DND-41 (cell line): ENCODE measurements at places on chromosomes 2 and 18.
A peak's percentile ranks its signal among the peaks of the same experiment; 100 is the strongest.

DNA sequence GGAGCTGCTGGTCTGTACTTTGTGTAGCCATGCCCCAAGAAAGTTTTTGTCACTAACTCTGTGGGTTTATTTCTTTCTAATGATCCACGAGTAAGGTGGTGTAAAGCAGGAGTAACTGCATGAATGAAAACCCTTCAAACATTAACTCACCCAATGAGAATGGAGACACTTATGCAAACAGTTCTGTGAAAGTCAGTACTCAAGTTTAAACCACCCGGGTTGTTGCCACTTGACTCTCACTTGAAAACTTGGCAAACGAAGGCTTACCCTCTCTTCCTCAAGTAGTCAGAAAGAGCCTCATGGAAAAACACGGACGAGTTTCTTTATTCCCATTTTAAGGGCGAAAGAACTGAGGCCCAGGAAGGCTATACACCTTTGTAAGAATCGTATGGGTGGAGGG is 117.5 kb downstream of the MMADHC start:
- no peak for DNase-seq

DNA sequence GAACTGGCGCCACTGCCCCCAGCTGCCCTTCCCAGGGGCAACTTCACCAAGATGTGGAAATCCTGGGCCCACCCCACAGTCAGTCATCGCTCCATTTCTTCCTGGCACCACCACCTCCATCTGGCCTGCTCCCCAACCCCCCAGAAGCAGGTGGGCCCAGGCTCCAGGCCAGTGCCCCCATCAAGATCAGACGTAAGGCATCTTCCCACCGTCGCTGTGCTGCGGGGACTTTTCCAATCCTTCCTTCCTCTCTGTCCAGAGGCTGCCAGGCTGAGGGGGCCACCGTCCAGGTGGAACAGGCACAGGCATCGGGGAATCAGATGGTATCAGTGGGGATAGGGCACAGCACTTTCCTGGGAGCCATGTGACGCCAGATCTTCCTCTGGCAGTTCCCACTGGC is 8.1 kb downstream of the PRLH start:
- no peak for DNase-seq

- peak; percentile 32 for DNase-seq
These were observed 4.7 kb downstream of the EEF1B2 start for GRCh38 chr2:206164261-206164862.

DNA sequence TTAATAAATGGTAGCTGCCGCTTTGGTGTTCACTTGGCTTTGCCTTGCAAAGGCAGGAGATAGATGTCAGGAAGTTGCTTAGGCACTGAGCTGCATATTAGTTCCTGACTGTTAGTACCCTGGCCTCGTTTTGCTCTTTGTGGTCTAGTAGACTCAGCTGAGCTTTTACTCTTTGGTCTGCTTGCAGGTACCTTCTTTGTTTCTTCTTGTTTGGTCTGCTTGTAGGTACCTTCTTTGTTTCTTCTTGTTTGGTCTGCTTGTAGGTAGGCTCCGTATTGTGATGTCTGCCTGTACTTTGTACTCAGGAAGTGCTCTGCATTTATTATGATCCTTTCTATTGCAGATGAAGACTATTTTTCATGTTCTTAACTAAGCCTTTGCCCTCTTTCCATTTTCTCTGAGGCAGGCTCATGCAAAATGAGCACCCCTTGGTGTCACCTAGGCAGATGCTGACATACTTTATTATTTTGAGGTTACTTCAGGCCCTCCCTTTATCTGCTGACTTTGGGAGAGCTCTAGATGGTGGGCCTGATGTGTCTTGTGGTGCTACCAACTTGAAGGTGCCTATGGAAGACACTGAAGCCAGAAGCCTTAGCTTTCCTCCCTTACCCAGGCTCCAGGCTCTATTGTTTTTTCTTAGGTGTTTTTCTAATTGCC is 6.0 kb downstream of the RPIA start:
- no peak for DNase-seq

GRCh38 chr18:31880186-31880898 is 62.6 kb downstream of the TRAPPC8 start:
- no peak for DNase-seq

DNA sequence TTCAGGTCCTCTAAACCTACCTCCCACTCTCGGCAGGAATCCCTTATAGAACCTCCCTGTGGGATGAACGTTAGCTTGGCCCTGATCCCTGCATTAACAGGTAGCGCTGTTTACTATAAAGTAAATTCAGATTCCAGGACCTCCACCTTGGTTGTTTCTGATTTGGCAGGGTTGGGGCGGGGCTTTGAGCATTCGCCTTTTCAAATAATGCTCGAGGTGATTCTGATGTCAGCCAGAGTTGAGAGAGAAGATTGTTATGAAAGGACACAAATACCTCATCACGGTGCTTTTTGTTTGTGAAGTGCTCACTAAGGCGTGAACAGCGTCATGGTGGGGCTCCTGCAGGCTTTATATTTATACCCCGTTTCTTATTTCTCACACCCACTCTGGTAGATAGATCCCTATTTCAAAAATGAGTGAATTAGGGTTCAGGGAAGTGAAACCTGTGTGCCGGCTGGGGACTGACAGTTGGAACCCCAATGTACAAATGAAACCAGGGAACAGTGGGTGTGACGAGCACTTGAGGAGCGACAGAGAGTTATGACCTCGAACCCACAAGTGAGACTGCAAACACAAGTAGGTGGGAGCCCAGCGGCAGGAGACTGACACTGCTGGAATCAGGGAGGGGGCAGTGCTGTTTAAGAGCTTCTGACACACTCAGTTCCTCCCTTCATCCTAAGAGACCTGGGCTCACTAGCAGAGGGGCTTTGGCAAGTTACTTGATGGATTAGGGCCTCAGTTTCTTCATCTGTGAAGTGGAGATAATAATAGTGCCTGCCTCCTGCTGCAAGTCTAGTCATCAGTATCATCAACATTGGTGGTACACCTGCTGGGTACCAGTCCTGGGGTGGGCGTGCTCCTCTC is 14.2 kb upstream of the CXCR4 start:
- DNase-seq, result no peak

- DNase-seq, result no peak
These were observed 87.9 kb downstream of the LBH start for GRCh38 chr2:30318987-30319782.

DNA sequence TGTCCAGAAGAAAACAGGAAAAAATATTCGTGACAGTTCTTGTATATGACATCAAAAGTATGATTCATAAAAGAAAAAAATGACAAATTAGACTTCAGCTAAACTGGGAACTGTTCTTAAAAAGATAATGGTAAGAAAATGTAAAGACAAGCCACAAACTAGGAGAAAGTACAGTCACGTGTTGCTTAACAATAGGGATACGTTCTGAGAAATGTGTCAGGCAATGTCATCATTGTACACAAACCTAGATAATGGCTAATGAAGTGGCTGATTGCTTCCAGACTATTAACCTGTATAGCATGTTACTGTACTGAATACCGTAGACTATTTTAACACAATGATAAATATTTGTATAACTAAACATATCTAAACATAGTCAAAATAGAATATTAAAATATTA is 35.9 kb upstream of the CTIF start:
- no peak for DNase-seq

GRCh38 chr2:18924886-18925285 is 335.5 kb upstream of the NT5C1B start:
- DNase-seq, result no peak

DNA sequence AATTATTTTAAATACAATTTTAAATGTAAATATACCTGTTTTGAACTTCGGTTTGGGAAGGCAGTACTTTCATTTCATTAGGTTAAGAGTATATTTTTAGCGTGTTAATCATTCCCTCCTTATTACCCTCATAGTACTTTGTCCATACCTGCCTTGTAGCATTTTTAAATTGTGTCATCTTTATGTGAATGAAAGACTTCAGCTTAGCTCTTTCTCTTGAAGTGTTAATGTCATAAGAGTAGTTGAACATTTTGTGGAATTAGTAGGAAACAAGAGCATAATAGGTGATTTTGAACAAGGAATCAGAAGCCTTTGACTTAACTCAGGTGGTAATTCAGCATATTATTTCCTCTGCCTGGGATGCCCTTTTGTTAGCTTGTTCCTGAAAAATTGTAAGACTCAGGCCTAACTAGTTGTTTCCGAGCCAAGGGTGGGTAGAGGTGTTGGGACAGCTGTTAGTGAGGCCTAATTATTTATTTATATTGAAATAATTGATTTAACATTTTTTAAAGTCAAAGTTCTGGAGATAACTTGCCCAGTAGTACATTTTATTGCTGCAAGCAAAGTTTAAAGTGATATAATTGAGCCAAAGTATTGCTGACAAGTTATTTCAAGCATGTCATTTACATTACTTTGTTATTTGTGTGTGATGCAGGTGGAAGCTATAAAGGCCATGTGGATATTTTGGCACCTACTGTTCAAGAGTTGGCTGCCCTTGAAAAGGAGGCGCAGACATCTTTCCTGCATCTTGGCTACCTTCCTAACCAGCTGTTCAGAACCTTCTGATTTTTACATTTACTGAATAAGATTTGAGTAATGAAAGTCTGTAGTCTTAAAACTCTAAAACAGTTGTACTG is 38.7 kb downstream of the DDX1 start:
- DNase-seq, result no peak

DNA sequence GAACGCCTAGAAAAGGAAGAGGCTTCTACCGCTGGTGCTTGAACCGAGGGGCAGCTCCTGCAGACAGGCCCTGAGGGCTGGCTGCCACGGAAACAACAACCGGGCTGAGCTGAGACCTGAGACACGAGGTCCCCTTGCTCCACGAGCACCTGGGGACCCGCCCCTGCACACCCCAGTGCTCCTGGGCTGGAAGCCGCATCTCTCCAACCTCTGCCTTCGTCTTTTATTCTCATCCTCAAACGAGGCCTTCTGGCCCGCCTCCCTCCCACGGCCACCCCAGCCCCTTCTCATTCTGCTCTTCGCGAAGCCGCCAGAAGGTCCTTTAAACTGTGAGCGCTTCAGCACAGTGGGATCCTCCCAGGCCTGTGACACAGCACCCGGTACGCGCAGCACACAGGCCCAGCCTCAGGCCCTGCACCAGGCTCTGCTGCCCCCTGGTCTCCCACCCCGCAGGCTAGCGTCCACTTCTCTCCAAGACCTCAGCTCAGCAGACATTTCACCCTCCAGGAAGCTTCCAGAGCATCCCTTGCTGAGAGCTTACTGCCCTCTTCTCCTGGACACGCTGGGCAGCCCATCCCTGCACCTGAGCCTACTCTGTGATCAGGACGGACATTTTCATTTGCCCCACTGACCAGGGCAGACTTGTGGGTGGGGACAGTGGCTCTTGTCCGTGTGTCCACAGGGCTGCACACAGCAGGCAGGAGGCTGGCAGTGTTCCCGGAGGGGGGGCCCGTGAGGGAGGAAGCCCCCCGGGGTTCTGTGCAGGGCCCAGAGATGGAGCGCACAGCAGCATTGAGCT is 149.7 kb downstream of the PXDN start:
- DNase-seq, result no peak

DNA sequence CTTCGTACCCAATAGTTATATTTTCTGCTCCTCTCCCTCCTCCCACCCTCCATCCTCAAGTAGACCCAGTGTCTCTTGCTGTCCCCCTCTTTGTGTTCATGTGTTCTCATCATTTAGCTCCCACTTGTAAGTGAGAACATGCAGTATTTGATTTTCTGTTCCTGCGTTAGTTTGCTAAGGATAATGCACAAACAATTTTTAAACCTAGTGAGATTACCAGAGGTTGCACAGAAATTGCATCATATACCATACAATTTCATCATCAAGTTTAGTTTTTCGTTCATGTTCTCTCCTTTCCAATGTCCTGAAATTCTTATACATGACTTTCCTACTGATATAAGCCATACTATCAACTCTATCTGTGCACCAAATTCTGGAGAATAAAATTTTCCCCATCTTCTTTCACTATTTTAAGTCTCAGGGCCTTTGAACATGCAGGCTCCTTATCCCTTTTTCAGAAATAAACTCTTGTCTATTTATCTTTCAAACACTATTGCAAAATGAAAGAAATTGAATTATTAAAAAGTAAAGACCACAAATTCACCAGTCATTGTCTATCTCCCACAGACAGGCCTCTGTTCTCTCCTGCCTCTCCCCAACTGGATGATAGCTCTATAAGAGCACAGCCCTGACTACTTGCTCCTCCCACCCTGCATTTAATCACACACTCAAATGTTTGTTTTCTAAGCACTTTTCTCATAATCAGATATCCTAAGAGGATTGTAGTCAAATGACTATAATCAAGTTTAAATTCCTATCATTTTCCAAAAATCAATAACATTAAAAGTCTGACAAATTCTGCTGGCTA is 27.2 kb upstream of the B4GALT6 start:
- DNase-seq, result no peak

DNA sequence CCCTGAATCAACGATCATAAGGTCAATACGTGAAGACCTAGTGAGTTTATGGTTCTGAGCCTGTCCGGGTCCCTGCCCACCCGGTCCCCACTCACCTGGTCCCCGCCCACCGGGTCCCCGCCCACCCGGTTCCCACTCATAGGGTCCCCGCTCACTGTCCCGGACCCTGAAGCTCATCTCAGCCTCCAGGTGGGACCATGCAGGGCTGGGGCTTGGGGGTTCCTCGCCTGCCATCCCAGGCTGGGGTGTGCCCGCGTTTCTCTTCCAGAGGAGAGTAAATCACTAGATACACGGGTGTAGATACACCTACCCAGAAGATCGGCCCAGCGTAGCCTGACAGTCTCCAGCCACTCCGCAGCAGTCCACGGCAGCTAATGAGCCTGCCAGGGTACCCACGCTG is 131.5 kb downstream of the MBP start:
- no peak for DNase-seq

DNA sequence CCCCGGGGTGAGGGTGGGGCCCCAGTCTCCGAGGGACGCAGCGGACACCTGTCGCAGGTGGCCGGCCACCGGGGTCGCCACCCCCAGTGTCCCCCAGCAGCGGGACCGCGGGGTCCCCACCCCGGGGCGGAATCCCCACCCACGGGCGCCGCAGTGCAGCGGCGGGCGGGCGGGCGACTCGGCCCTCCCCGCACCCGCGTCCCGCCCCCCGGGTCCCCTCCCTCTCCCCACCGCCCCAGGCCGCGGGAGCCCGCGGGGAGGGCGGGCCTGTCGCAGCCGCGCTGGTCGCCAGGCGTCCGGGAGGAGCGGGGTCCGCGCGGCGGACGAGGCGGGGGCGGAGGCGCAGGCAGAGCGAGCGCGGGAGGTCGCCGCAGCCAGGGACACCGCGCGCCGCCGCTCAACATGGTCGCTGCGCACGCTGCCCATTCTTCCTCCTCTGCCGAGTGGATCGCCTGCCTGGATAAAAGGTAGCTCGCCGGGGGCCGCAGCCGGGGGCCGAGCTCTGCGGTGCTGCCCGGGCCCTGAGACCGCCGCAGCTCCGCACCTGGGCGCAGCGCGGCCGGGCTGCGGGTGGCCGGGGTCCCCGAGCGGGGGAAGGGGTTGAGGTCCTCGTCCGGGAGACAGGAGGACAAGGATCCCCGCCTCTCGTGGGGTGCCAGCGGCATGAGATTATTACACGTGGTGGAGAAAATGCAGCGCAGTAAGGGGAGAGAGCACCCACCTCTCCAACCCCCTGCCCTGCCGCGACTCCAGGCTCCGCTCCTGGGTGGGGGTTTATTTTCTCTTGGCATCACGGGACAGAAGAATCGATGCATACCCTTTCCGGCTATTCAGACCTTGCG is at the start of gene RAPGEF4:
TSS of gene RAPGEF4 (plus strand) at position 264 of the 842 bp plus-strand sequence. CDS start at position 403, 139 bp downstream.
- DNase-seq, result no peak

DNA sequence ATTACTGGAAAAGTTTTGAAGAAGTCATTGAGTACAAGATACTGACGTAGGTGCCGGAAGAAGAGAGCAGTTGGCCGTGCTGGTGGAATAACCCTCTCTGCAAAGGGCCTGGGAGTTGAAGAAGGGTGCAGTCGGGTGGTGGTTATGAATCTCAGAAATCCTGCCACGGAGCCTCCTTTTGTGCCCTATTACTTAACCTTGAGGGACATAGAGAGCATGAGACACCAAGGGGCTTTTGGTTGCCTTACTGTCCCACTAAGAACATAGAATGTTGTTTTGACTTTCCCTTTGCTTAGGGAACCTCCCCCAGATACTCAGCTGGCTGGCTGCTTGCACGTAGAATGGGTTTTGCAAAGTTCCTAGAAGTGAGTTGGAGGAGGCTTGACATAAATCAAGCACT is 1.3 kb upstream of the CD28 start:
- DNase-seq, result peak; percentile 60
